ENCODE measurements at places on chromosomes 4 and X.
A peak's percentile ranks its signal among the peaks of the same experiment; 100 is the strongest.

GRCh38 chr4:185039508-185040273 lies 21.4 kb downstream of the HELT start:
- peak; percentile 68 for DNase-seq

DNA sequence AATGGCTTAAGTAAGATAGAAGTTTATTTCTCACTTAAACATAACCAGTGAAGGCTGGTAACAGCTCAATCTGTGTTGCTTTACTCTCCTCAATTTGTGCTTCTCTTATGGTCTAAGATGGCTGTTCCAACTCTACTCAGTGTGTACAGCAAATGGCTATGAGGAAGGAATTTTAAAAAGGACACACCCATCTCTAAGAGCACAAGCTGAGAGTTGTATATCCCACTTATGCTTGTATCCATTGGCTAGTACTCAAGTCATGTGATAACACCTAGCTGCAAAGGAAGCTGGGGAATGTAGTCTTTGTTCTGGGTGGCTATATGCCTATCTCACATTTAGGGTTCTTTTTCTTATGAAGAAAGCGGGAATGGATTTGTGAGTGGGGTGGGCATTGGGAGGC lies 63.3 kb downstream of the GPAT3 start:
- DNase-seq, result peak; percentile 59

DNA sequence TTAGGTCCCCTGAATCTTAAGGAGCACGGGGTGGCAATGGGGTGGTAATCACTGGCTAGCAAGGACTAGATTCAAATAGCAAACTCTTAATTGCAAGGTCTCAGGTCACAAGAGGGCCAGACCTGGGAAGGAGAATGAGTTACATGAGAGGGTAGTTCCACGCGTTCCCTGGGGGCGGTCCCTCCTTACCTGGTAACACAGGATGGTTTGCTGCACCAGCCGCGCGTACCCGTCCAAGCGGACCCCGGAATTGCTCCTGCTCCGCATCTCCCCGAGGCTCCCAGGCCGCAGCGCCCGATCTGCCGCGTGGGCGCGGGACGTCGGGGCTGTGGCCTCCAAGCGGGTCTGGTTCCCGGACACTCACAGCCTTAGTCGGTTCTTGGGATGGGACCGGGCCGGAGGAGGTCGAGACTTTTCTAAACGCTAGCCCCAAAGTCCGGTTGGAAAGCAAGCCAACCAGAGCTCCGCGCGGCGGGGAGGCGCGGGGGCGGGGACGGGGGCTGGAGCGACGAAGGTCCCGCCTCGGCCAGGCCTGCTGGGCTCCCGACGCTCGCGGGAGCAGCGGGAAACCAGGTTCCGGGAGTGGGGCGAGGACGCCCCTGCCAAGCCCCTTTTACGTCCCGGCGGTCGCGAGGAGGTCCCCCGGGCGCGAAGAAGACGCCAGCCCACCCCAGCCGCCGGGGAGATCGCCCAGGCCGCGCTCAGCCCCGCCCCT lies at the start of gene PHKA2:
Gene PHKA2, minus strand, starts transcription at position 449 of the 715 bp plus-strand sequence. Its CDS starts 182 bp downstream, at position 267.
- no peak for DNase-seq

DNA sequence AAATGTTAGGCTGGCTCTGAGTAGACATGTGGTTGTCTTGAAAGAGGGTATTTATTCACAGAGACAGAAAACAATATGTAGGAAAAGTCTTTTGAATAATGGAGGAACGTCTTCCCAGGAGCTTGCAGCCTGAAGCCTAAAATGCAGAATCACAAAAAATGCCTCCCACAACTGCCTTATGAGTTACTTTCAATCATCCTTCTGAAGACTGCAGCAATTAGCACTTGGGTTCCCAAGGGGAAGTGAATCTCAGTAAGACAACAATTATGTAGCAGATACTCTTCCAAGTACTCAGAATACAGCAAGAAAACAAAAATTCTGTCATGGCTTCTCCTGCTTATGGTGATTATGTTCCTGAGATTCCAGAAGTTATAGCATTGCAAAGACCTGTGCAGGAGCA lies 166.6 kb upstream of the TBL1X start:
- DNase-seq, result no peak

- no peak for DNase-seq
These were observed 211.0 kb upstream of the ADGRL3 start for GRCh38 chr4:60989141-60989540.

- DNase-seq, result no peak
These were observed 6.2 kb downstream of the CLCN3 start for GRCh38 chr4:169626331-169627282.

DNA sequence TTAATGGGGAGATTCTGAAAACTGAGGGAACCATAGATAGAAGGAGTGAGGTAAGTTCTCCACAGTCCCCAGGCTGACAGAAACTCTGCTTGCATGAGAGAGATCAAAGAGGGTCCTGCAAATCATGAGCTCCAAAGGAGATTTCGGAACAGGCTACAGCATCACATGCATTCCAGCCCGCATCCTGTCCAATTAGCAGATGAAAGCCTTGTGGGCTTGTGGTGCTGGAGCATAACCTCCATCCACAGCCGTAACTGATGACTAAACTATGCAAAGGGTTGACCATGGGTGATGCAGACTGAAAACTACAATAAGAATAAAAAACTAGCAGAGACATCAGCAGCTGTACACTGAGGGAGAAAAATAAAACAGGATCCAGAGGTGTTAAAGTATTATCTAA lies 654.5 kb downstream of the TLL1 start:
- no peak for DNase-seq

DNA sequence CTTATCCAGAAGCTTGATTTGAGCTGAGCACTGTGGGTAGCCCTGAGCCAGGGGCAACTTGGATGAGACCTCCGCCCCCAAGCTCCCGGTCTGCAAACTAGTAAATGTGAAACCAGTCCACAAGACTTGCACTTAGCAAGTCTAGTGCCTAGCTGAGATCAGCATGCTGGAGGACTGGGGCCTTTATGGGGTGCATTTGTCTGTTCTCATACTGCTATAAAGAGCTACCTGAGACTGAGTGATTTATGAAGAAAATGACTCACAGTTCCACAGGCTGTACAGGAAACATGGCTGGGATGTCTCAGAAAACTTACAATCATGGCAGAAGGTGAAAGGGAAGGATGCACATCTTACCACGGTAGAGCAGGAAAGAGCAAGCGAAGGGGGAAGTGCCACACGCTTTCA lies 42.1 kb upstream of the HOPX start:
- DNase-seq, result no peak

DNA sequence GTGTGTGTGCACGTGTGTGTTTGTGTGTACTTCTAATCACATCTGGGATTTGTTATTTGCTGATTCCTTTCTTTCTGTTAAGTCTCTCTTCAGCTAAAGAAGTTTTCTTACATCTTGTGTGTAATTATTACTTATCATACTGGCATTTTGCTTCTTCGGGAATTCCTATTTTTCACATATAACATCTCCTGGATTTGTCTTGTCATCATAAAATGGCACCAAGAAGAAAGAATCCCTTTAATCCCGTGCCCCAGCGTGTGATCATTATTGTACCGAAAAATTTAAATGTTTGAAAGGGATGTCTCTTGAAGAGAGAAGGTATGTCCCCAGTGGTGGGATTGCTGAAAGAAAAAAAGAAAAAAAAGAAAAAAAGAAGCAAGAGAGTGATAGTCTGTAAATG lies 72.3 kb downstream of the ZFX start:
- DNase-seq, result no peak

DNA sequence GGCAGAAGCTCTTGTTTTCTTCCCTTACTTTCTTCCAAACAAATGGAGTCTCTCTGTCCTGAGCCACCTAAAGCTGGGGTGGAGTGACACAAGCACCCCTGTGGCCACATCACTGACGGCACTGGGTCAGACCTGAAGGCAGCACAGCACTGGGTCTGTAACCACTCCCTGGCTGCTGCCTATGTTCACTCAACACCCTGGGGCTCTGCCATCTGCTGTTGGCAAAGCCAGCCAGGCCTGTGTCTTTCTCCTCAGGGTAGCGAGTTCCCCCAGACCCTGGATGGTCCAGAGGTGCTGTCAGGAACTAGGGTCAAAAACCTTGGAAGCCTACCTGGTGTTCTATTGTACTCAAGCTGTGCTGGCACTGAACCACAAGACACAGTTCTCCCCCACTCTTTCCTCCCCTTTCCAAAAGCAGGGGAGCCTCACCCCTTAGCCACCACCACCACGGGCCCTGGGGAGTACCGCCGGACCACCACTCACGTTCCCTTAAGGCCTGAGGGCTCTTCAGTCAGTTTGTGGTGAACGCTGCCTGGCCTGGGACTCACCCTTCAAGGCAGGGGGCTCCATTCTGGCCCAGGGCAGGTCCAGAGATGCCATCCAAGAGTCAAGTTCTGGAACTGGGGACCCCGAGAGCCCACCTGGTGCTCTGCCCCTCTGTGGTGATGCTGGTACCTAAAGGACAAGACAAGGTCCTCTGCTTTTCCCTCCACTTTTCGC lies 31.5 kb downstream of the TMEM271 start:
- DNase-seq, result no peak

DNA sequence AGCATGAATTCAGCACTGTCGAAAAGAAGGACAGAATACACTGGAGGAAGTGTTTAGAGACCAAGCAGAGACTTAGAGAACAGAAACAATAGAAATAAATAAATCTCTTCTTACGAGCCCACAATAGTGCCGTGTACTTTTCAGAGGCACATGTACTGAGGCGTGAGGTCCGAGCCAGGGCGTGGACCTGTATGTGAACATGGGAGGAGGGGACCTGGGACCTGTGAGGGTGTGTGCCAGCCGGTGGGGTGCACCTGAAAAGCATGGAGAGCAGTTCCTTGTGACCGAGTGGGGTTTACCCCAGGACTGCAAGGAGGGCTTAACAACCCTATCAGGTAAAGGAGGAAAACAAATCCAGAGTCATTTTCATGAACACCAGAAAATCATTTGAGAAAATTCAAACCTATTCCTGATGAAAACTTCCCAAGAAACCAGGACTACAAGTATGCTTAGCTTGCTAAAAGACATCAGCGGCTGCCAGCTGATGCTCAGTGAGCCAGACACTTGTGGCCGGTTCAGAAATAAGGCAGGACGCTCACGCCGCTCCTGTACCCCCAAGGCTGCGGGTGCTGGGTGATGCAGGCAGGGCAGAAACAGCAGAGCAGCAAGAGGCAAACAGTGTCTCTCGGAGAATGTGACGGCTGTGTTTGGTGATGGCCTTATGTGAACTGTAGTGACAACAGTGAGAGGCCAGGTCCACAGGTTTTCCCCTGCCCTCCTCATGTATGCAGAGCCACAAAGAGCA lies 37.1 kb downstream of the NELFA start:
- no peak for DNase-seq

DNA sequence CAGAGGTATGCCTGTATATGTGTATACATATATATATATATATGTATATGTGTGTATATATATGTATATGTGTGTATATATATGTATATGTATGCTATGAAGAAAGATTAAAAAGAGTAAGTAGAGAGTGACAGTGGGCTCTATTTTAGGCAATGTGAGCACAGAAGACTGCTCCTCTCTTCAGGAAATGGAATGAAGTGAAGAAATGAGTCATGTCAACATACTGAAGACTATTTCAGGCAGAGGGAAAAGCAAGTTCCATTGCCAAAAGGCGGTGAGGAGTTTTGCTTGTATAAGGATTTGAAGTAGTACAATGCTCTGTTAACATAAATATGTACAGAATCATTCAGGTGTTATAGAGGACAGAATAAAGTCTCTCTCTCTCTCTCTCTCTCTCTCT lies 773.2 kb upstream of the FTHL17 start:
- no peak for DNase-seq

- no peak for DNase-seq
These were observed 112.9 kb downstream of the KCNIP4 start for GRCh38 chr4:21835712-21836111.

DNA sequence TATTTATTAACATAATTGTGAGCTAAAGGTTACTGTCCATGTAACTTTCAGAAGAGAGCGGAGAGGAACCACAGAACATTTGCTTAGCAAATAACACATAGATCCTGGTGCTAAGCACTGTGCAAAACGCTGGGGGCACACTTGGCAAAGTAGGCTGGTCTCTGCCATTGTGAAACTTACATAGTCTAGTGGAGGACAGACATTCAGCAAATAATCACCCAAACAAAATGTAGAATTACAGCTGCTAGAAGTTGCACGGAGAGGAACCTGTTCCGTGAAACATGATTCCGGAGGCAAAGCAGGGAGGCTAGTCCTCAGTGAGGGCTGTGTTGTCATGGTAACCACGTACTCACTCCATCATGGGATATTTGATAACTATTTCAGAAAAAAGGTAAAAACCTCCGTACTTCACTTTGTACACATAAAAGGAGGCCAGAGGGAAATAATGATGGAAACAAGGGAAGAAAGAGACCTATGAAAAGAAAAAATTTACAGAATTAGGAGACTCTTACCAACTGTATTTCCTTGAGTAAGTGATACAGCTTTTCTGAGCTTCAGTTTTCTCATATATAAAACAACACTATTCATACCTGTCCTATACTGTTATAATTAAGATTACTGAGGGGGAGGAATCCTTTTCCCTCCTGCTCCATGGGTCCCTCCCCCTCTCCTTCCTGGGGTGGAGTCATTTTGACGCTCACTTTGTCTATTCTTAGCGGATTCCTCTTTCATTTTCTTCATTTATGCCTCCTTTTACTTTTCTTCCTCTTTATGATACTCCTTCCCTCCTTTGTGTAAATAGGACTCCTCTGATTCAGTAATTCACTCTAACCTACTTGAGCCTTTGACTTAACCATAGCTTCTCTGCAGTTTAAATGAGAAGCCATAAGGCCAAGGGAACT lies 825 bp upstream of the RASGEF1B start:
- DNase-seq, result no peak

DNA sequence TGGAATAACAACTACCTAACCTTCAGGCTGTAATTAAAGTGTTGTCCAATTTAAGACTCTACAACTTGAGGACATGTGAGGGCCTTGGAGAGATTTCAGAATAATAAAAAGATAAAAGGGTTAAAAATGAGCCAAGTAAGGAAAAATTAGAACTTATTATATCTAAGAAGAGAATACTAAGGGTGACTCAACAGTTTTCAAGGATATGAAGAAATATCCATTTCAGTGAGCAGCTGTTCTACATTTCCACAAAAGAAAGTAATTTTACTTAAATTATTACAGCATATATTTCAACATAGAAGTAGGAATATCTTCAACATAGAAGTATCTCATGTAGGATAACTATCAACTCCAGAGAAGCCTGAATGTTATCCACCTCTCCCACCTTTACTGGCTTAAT lies 11.3 kb downstream of the SNX12 start:
- peak; percentile 64 for DNase-seq

DNA sequence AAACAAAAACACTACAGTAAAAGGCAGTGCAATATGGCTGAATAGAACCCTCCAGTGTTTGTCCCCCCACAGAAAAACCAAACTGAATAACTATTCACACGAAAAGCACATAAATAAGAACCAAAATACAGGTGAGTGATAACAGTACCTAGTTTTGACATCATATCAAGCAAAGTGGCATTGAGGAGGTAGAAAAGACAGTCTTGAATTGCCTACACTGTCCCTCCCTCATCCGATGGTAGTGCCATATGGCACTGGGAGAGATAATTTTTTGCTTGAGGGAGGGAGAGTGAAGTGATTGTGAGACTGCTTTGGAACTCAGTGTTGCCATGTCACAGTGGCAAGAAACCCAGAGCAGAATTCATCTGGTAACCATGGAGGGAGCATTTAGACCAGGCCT lies 99.2 kb downstream of the GPR174 start:
- DNase-seq, result no peak

GRCh38 chr4:6184169-6184568 lies 16.2 kb downstream of the JAKMIP1 start:
- DNase-seq, result no peak

Measured in IMR-90 (cell line).